ENCODE measurements at places on chromosomes 2 and 18.

DNA sequence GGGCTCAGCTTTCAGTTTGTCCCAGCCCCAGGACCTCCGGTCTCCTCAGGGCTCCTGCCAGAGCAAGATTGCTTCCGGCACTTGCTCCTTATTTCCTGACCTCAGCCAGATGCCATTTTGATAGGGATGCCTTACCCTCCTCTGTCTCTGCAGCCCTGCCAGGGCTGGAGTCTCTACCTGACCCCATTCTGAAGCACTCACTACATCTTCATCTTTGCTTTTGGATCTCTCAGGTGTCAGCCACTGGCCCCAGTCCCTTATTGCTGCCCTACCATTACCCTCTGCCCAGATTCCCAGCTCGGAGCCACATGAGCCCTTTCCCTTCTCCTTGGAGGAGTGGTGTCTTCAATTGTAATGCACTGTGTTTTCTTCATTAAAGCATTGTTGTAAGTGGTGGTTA, 17.1 kb downstream of the OSBPL6 start:
- no peak for DNase-seq

- peak; percentile 97 for DNase-seq
Measured at GRCh38 chr2:160224060-160224459, 24.0 kb upstream of the ITGB6 start.

DNA sequence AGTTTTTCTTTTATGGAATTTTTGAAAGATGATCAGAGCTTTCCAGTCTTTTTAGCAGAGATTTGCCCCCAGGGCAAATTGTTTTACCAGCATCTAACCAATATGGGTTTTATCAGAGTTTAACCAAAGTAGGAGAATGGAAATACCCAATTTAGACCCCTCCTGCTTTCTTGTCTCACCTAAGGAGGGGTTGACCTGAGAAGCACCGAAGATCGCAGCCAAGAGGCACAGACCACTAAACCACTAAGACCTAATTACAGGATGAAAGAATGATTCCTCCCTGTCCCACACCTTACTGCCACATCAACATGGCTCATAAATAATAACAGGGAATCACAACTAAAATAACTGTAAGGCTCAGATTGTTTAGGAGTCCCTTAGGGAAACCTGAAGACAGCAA, 111.9 kb upstream of the EPB41L5 start:
- DNase-seq: no peak

- peak; percentile 71 for DNase-seq
Measured at GRCh38 chr2:10124538-10125045, 2.1 kb downstream of the RRM2 start.

GRCh38 chr18:13280070-13280795, 61.7 kb downstream of the LDLRAD4 start:
- DNase-seq: peak; percentile 66

GRCh38 chr2:237092920-237093781, 7.5 kb downstream of the COPS8 start:
- peak; percentile 69 for DNase-seq

- no peak for DNase-seq
Measured at GRCh38 chr18:79877163-79878091, 74.0 kb downstream of the SLC66A2 start.

DNA sequence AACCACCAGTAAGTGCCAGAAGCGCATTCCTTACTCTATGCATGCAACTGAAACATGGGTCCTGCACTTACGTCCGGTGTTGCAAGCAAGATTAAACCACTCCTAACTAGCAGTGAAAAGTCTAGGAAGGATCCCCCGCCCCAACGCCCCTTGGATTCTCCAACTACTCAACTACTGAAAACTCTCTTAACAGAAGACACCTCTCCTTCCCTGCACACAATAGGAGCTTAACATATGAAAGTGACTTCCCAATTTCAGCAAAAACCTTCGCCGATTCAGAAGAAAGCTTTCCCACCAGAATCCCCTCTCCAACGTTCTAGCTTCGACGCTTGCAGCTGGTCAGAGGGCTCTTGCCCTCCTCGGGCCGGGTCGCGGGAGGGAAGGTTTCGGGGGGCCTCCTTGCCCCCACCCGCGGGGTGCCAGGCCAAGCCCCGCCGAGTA, 578 bp downstream of the IWS1 start:
- DNase-seq: peak; percentile 43

- DNase-seq: no peak
Measured at GRCh38 chr2:114442510-114442909, at the start of gene DPP10. DPP10 (plus strand) TSS chr2:114442641.

- no peak for DNase-seq
Measured at GRCh38 chr2:45588158-45588829, 22.8 kb downstream of the SRBD1 start.

GRCh38 chr2:218896501-218897393, 16.1 kb downstream of the WNT10A start:
- no peak for DNase-seq

DNA sequence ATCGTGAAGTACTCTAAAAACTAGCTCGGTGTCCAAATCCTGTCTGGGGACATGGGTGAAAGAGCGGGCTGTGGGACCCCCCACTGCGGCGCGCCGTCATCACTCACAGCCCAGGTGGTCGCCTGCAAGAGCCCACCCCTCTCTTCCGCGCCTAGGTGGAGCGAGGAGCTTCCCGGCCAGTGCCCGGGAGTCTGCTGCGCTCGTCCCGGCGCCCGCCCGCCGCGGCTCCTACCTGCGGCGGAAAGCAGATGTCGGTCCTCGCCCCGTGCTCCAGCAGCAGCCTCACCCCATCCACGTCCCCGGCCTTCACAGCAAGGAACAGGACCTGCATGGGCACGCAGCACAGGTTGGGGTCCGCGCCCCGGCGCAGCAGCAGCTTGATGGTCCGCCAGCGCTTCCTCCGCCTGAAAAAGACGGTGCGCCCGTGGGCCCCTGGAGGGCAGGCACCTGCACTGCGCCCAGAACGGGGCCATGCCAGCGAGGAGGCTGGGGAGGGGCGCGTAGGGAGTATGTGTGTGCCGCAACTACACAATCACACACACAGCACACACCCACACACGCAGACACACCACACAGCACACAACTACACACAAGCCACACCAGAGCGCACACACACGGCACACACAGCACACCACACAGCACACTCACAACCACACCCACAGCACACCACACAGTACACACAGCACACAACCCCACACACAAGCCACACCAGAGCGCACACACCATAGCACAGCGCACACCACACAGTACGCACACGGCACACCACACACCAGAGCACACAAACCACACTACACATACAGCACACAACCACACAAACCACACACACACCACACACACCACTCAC, 37.4 kb downstream of the ANKMY1 start:
- DNase-seq: no peak

DNA sequence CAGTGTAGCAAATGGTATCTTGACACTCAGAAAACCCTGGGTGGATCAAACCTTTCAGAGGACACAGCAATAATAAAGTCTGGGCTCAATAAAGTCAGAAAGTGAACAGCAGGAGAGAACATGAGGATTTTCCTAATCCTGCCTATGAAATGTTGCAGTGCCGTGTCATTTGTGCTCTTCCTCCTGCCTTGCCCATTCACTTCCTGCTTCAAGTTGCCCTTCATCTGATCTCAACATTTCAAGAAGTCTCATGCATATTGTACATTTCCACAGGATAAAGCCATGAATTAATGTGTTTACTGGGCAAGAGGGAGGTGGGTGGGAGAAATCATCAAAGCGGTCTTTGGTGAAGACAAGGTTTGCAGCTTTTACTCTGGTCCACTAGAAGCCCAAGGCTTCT, 51.1 kb upstream of the STPG4 start:
- DNase-seq: no peak

GRCh38 chr18:33916200-33916599, 308.5 kb downstream of the NOL4 start:
- no peak for DNase-seq

DNA sequence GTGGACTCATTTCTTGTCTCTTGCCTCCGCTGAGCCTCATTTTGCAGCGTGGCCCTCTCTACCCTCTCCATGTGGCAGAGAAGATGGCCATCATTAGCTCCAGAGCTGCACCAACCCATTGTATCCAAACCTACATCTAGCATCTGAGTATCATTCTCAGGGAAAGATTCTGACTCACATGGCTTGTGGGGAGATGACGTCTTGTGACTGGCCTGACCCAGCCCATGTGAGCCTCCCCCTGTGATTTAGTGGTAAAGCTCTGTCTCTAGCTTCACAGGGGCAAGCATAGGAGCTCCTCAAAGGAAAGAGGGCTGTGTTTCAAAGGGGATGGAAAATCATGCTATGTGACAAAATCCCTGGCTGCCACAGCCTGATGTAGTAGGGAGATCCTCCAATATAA, 87.4 kb upstream of the RBMS1 start:
- DNase-seq: peak; percentile 35

GRCh38 chr18:62808123-62808522, 92.8 kb downstream of the PHLPP1 start:
- DNase-seq: no peak

GRCh38 chr18:12879840-12880540, 4.0 kb downstream of the PTPN2 start:
- DNase-seq: no peak

- DNase-seq: no peak
Measured at GRCh38 chr18:9835113-9835755, 50.5 kb upstream of the TXNDC2 start.

DNA sequence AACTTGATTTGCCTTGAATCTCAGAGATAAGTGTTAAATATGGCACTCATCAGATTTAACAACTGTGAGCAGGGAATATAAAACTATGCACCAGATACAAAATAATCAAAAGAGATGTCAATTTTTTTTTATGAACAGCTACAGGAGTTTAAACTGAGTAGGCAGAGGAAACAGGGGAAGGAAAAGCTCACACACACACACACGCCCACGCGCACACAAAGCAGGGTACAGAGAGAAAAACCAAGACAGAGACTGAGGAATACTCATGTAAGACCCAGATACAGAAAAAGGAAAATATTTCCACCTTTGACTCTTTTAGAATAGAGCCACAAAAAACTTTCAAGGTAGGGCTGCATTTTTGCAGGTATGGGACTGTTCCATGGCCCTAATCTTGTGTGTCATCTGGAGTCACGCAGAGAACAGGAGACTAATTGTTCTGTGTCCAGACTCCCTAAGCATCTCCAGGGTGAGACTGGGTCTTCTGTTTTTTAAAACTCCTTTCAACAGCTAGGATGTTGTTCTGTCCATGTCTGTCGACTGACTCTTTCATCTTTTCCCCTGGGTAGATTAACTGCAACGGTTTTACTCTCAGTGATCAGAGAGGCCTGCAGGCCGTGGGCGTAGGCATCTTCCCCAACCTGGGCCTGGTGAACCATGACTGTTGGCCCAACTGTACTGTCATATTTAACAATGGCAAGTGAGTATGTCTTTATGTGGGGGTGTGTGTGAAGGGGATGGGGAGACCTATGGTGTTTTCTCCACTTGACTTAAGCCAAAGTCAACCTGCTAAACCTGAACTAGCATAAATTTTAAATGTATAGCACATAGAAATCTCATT, 23.0 kb downstream of the SMYD1 start:
- DNase-seq: no peak

GRCh38 chr2:240396623-240397541, 38.6 kb upstream of the GPC1 start:
- no peak for DNase-seq

DNA sequence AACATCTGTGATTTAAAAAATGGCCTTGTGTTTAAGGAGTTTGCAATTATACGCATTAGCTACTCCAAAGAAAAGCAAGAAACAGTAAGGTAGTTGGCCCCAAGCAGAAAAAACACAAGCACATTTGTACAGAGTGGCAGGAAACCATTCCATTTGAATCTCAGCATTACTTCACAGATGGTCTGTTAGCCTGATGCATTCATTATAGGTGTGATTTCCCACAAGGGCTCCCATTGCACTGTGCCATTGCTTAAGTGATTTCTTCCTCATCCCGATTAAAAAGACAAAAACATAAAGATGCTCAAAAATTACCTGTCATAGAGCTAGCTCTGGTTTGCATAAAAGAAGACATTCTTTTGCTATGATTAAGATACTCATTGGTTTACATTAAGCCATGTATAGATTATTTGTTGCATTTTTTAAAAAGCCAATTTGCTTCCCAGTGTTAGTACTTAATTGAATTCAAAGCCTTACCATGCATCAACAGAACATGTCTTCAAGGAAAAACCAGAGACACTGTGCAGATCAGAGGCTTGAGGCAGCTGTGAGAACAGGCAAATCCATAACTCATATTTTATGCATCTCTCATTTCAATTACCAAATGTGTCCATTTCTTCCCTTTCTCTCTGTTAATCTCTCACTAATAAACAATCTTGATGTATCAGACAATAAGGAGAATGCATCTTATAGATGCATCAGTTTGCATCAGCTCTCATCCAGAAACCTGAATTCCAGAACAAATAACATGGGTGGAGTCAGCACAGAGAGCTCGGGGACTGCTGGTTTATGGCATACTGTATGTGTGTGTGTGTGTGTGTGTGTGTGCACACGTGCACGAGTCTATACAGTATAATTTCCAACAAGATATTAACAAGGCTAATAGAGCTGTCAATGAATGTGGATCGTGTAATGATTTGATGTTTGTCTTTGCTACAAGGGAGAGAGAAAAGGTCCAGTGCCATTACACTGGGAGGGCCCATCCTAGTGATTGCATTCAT, 558.6 kb upstream of the HS6ST1 start:
- no peak for DNase-seq

DNA sequence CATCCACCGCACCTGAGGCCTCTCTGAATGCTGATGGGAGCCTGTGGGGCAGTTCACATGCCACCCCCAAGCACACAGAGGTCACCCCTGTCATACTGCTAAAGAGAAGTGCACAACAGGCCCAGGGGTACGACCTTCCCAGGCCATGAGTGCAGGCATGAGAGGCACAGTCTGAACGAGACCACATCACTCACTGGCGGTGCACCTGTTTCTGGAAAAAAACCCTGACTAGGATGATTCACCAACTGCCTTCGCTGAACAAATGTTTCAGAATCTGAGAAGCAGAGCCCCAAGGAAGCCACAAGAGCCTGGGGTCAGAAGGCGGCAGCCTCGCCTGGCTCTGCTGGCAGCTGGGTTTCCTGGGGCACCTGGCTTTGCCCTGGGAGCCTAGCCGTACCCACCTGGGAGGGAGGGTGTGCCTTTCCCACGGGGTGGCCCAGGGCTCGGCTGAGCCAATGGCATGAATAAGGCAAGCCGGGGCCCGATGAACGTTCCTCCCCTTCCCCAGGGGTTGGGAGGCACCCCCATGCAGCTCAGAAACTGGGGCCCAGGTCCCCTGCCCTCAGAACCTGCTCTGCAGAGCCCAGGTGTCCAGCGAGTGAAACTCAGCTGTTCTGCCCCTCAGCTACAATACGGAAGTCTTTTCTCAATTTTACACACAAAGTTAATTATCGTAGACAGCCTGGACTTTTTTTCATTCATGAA, 73.8 kb downstream of the HDAC4 start:
- no peak for DNase-seq

- DNase-seq: no peak
Measured at GRCh38 chr18:21857871-21858270, 117.3 kb downstream of the MIB1 start.

DNA sequence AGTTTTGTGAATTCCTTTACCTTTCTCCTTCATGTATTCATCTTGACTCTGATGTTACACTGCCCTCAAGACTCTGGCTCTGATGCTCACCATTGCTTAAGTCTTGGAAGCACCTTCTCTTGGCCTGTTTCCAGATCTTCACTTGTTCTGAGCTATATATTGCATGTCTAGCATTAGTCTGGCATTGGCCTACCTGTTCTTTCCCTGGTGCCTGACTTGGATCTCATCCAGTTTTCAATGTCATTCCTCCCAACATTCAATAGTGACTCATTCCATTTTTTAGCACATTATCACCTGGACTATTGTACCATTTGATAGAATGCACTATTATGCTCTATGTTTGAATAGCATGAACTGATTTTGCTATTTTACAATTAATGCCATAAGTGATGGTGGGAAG, 127.3 kb upstream of the NYAP2 start:
- DNase-seq: no peak

- no peak for DNase-seq
Measured at GRCh38 chr2:219446689-219447088, 12.0 kb downstream of the SPEG start.
